NCI-H460 (cell line): ENCODE measurements at places on chromosomes 2 and 18.

GRCh38 chr2:31812051-31812798 lies 198.6 kb downstream of the MEMO1 start:
- peak; percentile 64 for DNase-seq

DNA sequence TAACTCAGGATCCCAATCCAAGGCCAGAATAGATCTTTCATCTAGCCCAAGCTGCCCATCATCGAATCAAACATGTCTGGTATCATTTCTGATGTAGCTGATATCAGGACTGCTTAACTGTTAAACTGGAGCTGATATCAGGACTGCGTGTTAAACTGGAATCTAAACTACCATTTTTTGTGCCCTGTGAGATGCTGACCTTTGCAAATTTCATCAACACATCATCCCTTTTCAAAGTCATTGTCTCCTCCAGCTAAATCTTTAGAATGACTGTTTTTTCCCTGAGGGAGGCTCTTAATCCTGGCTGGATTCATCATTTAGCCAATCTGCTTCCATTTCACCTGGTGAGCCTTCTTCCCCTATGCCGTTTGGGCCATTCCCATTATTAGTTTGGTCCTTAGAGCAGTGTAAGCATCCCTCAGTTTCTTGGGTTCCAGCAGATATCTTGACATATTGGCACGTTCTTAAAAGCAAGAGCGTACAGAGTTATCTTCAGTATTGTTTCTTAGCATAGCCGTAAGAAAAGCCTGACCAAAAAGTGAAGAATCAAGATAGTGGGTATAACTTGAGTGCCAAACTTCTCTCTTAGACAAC lies 12.3 kb downstream of the RPL31 start:
- no peak for DNase-seq

GRCh38 chr18:43422518-43422917 lies 145.2 kb upstream of the SYT4 start:
- DNase-seq: no peak

DNA sequence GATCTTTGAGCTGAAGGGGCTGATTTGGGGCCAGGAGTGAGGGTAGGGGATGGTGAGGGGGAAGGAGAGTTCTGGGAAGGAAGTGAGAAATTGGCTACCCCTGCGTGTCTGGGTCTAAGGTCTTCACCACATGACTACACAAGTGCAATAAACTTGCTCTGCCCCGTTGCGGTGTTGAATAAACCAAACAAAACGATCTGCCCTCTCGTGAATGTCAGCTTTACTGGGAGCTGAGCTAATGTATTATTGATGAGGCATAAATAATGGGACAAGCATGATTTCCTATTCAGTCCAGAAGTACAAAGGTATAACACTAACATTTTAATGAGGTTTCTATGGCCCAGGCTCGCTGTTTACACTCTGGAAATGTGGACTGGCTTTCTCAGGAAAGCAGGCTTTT lies 8.0 kb upstream of the CFAP221 start:
- DNase-seq: no peak

GRCh38 chr2:70906439-70907005 lies 29.2 kb upstream of the ATP6V1B1 start:
- DNase-seq: no peak

GRCh38 chr2:152846697-152847470 lies 128.5 kb downstream of the ARL6IP6 start:
- DNase-seq: no peak

- no peak for DNase-seq
Measured at GRCh38 chr18:46275370-46275769, 171.2 kb downstream of the HAUS1 start.

GRCh38 chr18:8847900-8848299 lies 142.5 kb downstream of the MTCL1 start:
- DNase-seq: no peak

- DNase-seq: no peak
Measured at GRCh38 chr2:194319222-194319992, 1337.6 kb upstream of the SLC39A10 start.

- no peak for DNase-seq
Measured at GRCh38 chr2:86525421-86526340, 37.6 kb downstream of the CHMP3 start.

- DNase-seq: no peak
Measured at GRCh38 chr18:37547196-37547827, 18.3 kb downstream of the CELF4 start.

DNA sequence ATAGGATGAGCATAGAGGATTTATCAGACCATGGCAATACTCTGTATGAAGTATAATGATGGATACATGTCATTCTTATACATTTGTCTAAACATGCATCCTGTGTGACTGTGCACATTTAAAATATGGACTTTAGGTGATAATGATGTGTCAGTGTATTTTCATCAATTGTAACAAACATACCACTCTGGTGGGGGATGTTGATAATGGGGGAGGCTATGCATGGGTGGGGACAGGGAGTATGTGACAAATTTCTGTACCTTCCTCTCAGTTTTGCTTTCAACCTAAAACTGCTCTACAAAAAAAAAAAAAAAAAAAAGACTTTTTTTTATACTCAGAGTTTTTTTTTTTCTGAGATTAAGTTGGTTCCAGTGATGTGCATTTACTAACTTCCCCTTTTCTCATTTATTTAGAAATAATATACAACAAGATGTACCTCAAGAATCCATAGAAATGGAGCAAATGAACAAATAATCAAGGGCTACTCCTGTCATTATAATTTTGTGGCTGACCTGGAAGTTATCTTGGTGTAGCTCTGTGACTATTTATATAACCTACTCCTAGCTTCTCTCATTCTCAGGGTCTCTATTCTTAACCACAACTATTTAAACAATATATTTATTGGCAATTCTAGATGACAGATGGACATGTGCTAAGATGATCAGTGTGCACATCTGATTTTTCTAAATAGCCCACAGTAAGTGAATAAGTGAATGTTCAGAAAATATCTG lies 108.9 kb upstream of the ITGA4 start:
- no peak for DNase-seq

GRCh38 chr2:183148955-183149354 lies 24.7 kb downstream of the NUP35 start:
- no peak for DNase-seq

GRCh38 chr18:79365701-79366100 lies 30.0 kb upstream of the NFATC1 start:
- no peak for DNase-seq

- DNase-seq: no peak
Measured at GRCh38 chr2:184654945-184655344, 56.6 kb downstream of the ZNF804A start.

- no peak for DNase-seq
Measured at GRCh38 chr2:5885451-5886173, 193.4 kb downstream of the SOX11 start.

GRCh38 chr2:133531382-133531781 lies 36.9 kb downstream of the NCKAP5 start:
- no peak for DNase-seq

DNA sequence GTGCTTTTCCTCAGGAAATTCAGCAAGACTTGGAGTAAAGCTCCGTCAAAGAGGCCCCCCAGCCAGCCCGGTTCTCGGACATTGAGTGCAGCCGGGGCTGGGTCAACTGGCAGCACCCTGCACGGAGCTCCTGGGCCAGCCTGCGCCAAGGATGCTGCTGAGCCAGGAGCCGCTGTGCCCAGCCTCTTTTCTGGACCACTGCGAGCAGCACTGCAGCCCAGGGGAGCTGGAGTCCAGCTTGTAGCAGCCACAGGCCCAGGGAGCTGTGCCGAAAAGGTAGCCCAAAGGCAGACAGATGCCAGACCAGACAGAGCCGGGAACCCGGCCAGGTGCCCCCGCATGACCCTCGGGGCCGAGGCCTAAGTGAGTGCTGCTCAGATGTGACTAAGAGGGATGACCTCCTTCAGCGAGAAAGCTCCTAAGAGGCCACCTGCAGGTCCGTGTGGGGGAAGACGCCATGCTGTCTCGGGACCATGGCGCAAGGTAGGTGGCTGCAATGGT lies 7.3 kb downstream of the CLHC1 start:
- no peak for DNase-seq

DNA sequence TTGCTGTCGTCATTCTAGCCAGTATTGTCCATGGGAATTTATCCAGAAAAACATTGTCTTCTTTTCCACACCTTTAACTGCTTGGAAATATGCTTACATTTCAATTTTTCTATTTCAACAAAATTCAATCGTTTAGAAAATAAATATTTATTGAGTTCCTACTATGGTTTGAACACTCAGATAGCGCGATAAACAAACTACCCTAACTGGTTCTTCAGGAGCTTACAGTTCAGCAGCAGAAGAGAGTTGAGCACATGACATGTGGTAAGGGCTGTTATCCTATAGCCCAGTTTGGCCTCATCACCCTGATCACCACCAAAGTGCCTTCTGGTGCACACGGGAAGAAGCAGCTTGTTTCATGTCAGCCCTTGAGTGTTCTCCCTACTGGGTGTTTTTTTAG lies 375.2 kb upstream of the SMIM21 start:
- DNase-seq: no peak

GRCh38 chr2:64336171-64336570 lies 117.8 kb upstream of the LGALSL start:
- no peak for DNase-seq

- DNase-seq: no peak
Measured at GRCh38 chr2:187504312-187504921, 49.8 kb downstream of the TFPI start.

GRCh38 chr18:9290156-9290555 lies 44.4 kb upstream of the TWSG1 start:
- DNase-seq: no peak
